ENCODE measurements at places on chromosomes 1 and 21.

DNA sequence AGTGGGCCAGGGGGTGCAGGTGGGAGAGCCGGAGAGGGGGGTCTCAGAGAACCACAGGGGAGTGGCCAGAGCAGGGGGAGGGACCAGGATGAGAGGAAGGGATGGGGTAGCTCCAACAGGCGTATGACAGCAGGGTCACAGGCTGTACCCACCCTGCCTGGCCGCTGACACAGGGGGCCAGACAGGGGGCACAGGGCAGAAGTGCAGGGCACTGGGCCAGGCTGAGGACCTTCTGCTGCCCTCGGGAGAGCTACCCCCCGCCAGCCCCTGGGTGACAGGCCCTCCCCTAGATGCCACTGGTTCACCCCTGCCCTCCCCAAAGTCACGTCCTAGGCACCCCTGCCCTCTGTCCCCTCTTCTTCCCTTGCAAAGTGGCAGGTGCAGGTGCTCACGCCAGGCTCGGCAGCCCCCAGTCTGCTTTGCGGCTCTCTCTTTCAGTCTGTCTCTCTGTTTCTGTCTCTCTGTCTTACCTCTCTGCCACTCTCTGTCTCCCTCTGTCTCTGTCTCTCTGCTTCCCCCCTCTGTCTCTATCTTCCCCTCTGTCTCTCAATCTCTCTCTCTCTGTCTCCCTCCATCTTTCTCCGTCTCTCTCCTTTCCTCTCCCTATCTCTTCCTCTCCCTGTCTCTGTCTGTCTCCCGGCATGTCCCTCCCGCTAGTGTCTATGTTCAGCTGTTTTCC is 48.5 kb downstream of the WNT9A start:
- DNase-seq = no peak

- DNase-seq = no peak
Measured at GRCh38 chr1:180169640-180170195, 15.0 kb downstream of the QSOX1 start.

DNA sequence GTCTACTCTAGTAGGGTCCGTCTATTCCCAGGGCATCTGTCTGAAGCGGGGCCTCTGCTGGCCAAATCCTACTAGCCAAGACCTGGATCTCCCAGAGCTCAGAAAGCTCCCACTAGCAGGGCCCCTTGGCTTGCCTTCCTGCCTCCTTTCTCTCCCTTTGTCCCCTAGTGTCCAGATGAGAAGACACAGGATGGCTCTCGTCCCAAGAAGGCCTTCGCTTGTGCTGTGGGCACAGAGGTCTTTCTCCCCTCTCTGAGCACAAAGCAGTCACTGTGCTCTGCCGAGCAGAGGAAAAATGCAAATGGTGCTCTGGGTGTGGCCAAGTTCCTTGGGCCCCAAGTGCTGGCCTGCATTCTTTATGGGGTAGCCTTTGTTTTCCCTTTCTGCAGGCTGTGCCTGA is 13.0 kb upstream of the GPR137B start:
- no peak for DNase-seq

GRCh38 chr1:2259668-2260402 is 31.7 kb downstream of the SKI start:
- DNase-seq = no peak

GRCh38 chr21:15687208-15687607 is 42.6 kb upstream of the USP25 start:
- DNase-seq = peak; percentile 61

GRCh38 chr1:242556276-242556675 is 31.8 kb upstream of the PLD5 start:
- no peak for DNase-seq

DNA sequence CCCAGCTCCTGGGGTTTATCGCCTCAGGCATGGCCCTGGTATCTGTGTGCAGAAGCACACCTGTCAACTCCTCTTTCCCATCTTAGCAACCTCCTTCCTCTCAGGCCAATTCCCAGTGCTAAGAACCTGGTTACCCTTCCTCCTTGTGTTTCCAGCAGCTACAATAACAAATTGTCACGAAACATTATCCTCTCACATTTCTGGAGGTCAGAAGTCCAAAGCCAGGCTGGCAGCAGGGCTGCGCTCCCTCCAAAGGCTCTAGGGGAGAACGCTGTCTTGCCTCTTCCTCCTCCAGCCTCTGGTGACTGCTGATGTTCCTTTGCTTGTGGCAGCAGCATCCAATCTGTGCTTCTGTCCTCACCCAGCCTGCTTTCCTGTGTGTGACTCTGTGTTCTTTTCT is 10.7 kb upstream of the MRPS14 start:
- no peak for DNase-seq

DNA sequence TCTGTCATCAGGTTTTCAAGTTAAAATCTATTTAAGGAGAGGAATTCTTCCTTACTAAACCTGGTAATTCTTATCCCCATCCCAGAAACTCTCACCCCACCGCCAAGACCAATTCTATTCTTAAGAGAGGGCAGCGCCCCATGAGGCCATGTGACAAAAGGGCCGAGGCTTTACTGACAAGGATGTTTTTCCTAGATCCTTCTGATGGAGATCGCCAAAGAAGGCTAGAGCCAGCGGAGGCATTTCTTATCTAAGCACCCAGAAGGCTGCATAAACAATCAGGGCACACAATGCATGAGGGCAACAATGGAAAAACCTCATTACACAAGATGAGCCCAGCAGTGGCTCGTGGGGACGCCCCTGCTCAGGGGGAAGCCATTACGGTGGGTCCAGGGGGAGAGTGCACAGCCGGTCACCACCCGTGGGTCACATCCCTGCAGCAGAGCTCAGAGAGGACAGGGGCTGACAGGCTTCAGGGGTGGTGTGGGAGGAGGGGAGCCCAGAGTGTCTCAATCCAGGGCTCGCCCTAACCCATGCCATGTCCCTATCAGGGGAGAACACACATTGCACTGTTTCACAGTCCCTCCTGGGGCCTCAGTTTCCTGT is 88.7 kb downstream of the ITPKB start:
- DNase-seq = no peak

- peak; percentile 74 for DNase-seq
Measured at GRCh38 chr1:222331340-222331739, 216.6 kb downstream of the HHIPL2 start.

DNA sequence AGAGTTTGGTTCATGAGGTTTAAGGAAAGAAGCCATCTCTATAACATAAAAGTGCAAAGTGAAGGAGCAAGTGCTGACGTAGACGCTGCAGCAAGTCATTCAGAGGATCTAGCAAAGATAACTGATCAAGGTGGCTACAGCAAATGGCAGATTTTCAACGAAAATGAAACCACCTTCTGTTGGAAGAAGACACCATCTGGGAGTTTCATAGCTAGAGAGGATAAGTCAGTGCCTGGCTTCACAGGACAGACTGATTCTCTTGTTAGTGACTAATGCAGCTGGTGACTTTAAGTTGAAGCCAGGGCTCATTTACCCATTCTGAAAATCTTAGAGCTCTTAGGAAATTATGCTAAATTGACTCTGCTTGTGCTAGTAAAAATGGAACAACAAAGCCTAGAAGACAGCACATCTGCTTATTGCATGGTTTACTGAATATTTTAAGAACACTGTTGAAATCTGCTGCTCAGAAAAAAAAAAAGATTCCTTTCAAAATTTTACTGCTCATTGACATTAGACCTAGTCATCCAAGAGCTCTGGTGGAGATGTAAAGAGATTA is 10.5 kb downstream of the MAEL start:
- no peak for DNase-seq

GRCh38 chr1:6460301-6461050 is 5.5 kb downstream of the TNFRSF25 start:
- DNase-seq = no peak

DNA sequence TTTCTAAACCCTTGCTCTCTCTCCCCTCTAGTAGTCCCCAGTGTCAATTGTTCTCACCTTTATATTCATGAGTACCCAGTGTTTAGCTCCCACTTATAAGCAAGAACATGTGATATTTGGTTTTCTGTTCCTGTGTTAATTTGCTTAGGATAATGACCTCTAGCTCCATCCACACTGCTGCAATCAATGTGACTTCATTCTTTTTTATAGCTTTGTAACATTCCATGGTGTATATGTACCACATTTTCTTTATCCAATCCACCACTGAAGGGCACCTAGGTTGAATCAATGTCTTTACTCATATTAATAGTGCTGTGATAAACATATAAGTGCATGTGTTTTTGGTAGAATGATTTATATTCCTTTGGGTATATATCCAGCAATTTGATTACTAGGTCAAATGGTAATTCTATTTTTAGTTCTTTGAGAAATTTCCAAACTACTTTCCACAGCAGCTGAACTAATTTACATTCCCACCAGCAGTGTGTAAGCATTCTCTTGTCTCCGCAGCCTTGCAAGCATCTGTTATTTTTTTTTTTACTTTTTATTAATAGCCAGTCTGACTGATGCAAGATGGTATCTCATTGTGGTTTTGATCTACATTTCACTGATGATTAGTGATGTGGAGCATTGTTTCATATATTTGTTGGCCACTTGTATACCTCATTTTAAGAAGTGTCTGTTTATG is 277.8 kb downstream of the LTN1 start:
- peak; percentile 65 for DNase-seq

DNA sequence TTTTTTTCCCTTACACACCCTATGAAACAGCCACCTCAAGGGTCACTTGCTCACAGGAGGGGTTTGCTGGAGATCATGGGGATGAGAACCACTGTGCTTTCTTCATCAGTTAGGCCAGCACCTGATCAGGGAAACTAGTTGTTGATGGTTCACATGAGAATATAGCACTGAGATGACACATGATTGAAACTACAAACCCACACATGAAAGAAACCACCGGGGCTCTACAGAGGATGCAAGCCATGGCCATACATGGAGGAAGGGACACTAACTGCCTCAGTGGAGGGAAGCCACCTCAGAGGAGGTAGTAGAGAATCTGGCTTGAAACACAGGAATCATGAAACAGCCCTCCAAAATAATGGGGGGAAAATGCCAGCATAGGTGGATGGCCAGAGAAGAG is 63.2 kb downstream of the PRKAB2 start:
- no peak for DNase-seq

DNA sequence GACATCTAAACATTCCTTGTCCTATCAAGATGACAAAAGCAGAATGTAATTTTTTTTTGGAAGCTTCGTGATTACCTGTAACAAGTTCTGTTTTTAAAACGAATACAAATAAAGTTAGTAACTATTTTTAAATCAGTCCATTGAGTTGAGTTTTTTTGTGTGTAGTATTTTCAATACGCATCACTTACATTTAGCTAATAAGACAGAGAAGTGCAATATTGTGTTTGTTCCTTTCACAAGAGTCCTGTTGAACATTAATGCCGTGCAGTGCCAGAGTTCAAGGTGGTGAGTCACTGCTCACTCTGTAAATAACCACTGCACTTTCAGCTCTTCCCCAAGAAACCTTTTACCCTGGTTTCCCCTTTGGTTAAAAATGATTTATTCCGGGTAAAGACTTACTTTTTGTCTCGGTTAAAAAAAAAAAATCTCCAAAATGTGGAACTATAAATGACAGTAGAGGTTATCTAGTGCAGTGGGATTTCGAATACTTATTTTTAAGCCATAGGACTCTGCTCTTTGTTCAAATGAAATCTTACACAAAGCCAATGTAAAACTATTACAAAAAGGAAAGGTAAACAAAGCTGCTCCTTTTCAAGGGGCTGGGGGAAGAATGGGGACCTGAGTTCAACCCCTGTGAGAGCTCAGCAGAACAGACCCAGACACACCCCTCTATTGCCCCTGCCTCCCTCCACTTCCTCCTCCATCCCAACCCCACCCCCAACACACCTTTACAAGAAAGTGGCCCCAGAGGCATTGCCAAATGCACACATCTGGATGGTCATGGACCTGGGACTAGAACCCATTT is 14.8 kb upstream of the NCMAP start:
- peak; percentile 73 for DNase-seq

GRCh38 chr1:116185161-116185701 is 74.0 kb downstream of the MAB21L3 start:
- DNase-seq = no peak

DNA sequence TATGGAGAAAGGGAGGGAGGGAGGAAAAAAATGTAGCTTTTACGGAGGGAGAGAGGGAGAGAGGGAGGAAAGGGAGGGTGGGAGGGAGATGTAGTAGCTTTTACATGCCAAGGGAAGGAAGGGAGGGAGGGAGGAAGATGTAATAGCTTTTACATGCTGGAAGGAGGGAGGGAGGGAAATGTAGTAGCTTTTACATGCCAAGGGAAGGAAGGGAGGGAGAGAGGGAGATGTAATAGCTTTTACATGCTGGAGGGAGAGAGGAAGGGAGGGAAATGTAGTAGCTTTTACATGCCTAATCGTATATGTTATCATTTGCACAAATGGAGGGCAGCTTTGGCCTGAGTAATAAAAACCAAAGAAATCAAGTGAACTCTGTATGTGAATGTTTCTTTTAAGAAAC is 35.6 kb downstream of the EEIG2 start:
- DNase-seq = peak; percentile 90

DNA sequence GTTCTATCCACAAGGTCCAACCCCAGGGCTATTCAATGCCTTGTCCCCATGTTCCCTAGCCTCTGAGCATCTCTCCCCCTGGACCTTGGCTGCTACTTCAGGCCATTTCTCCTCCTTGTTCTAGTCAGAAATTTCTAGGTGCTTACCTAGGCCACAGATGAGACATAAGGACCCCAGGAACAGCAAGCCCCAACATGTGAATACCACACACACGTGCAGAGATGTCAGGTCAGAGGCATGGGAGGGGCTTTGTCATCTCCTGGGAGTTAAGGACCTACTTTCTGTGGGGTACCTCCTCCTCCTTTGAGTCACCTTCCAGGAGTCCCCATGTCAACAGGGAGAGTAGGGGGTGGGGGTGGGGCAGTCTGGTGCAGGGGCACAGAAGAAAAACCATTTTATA is 7.1 kb upstream of the RGS16 start:
- DNase-seq = no peak

DNA sequence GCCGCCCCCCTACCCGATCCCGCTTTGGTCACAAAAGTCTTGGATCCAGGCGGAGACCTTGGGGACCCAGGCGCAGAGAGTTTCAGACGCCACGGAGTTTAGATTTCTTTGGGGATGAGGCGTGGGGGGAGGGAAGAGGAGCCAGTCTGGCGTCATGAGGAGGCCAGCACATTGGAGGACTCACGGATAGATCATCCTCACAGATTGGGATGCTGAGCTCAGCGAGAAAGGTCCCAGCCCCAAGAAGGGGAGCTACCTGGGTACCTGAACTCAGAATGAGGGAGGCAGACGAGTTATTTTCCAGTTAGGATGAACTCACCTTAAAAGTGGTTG is 393 bp downstream of the ELAPOR1 start:
- DNase-seq = no peak

DNA sequence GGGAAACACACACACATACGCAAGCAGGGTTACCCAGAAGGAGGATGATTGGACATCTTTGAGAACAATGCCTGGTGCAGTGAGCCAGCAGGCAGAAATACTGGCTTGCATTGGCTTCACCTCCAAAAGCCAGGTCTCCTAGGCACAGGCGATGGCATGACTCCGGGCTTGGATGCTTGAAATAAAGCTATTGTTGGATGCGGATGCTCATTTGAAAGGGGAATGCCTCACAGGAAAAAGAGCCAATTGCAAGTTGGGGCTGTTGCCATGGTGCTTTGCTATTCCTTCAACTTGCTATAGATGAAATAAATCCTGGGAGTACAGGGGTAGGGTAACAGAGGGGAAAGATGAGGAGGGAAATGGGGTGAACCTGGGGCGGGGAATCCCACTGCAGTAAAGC is 180.7 kb upstream of the SGIP1 start:
- peak; percentile 59 for DNase-seq

- no peak for DNase-seq
Measured at GRCh38 chr1:107264561-107264960, 123.7 kb downstream of the NTNG1 start.
